Sciatic nerve (tissue), 2 donors: ENCODE measurements at places on chromosomes 3 and 15. TPM values are rescaled to one million over a fixed set of nuclear protein-coding genes. Genes with fewer than 3 reads are reported as not detected.

GRCh38 chr3:66483006-66483405, 17.8 kb downstream of the LRIG1 start:
- DNase-seq, result peak; percentile 81

GRCh38 chr3:117434661-117435412, 725.3 kb downstream of the TUSC7 start:
- no peak for DNase-seq

GRCh38 chr3:142580061-142580423, 1.5 kb upstream of the ATR start:
- no peak for DNase-seq

DNA sequence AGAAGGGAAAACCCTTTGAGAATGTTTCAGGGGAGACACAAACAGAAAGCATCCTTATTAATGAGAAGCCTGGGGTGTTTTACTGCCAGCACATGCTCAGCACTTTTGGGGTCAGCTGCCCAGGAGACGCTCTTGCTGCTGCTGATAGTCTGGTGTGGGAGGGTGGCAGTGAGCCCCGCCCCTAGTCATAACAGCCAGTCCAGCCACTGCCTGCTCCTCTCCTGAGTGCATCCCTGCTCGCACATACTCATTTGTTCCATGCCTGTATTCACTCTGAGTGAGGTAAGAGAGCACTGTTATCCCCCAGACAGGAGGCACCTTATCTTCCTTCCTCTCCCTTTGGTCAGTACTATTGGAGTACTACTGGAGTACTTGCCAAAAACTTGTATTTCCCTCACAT, 101.3 kb downstream of the ETFA start:
- DNase-seq, result no peak

Gene KLHL40
- 0.13 TPM for total RNA-seq
